ENCODE measurements at places on chromosomes 5 and 9. TPM values are rescaled to one million over a fixed set of nuclear protein-coding genes. Genes with fewer than 3 reads are reported as not detected.

DNA sequence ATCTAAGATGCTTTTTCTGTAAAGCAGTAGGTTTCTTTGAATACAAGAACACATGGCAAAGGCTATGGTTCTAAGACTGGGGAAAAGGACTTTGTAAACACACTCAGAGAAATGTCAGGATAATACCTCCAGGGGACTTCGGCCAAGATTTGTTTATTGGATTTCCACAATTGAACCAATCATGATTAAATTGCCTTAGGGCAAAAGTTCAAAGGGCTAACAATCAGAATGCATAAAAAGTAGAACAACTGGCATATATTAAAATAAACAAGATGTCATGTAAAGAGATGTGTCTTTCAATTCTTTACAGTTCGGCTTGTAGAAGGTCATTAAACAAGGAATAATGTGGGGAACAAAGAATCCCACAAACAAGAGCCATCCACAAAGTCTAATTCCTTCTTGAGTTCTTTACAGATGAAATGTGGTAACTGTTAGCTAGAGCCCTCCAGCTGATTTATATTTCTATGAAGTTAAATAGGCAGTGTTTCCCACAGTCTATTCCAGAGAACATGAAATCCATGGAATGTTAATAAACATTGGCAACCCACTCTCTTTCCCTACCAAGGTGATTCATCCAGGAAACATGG lies 565.5 kb downstream of the ZNF608 start:
- no peak for DNase-seq

- DNase-seq: no peak
Measured at GRCh38 chr9:131670247-131671132, 69.4 kb downstream of the RAPGEF1 start.

- DNase-seq: no peak
Measured at GRCh38 chr9:136697821-136698526, 10.7 kb upstream of the AGPAT2 start.

DNA sequence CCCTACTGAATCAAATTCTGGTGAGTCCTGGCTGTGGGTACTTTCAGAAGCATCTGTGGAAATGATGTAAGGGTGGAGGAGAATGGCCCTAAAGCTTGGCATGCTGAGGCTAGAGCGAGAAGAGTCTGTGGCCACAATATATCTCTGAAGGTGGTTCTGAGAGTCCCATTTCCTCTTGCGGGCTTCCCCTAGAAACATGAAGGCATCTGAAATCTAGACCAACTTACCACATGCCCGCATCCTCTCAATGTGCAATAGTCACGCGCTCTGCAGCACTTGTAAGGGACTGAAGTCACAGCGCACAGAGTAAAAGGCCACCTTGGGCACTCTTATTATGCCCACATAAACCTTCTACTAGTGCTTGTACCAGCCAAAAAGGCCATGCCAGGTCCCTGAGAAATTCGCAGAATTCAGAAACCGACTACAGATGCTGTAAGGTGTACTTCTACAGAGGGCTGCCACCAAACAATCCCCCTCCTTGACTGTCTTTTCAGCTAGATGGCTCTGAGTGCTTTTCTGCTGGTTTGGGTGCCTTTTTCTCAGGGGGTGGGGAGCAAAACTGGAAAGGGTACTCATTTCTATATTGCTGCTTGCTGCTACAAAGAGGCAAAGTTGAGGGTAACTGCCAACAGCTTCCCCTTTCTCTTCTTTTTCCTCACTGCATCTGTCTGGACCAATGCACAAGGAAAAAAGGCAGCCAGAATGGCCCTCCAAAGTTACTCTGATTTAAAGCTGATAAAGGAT lies 107.3 kb downstream of the ZDHHC21 start:
- DNase-seq: peak; percentile 81

GRCh38 chr9:71941998-71942567 lies 30.6 kb downstream of the C9orf85 start:
- DNase-seq: no peak

- no peak for DNase-seq
Measured at GRCh38 chr5:98827161-98827560, 53.7 kb downstream of the RGMB start.

HBEGF gene
- polyA plus RNA-seq: 1.6 TPM

CCL21 gene
- polyA plus RNA-seq: not detected

C9 gene
- not detected for polyA plus RNA-seq

FSD1L gene
- 17.0 TPM for polyA plus RNA-seq

SPINK13 gene
- not detected for polyA plus RNA-seq

TEX53 gene
- not detected for polyA plus RNA-seq

BRD8 gene
- 78.5 TPM for polyA plus RNA-seq
